ENCODE measurements at places on chromosomes 3 and 15.
A peak's percentile ranks its signal among the peaks of the same experiment; 100 is the strongest.

DNA sequence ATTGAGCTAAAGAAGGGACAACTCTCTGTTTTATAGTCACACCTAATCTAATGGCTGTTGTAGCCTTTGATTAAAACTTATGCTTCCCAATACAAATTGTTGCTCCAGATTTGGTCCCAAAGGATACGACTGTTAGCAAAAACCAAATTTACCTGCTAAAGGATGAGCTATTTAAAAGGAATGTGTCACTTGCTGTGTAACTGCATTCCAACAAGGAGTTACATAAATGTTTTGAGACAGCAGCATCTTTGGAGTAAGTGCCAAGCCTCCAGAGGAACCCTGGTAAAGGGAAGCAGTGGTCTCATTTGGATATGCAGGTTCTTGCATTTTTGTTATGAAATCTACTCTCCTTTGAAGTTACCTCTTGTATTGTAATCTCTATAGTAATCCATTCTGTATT is 233.3 kb downstream of the THSD4 start:
- DNase-seq: no peak
- no peaks in the 10 kb centered on the region for H3K4me1 ChIP-seq
- no peaks in the 10 kb centered on the region for H3K27me3 ChIP-seq
- no peaks in the 10 kb centered on the region for H3K36me3 ChIP-seq
- H3K27ac ChIP-seq: no peak overlapping the region
- no peak overlapping the region for H3K4me3 ChIP-seq

- H3K4me3 ChIP-seq: no peak overlapping the region
- H3K27ac ChIP-seq: no peak overlapping the region
- DNase-seq: no peak
- peaks cover 1% of the 10 kb centered on the region for H3K4me1 ChIP-seq
These were observed 37.8 kb downstream of the MINDY4B start for GRCh38 chr3:150867434-150867833.

- no peaks in the 10 kb centered on the region for H3K36me3 ChIP-seq
- H3K27ac ChIP-seq: no peak overlapping the region
- no peak overlapping the region for H3K4me3 ChIP-seq
- H3K4me1 ChIP-seq: no peaks in the 10 kb centered on the region
These were observed 66.2 kb upstream of the SLC6A1 start for GRCh38 chr3:10926256-10926810.

DNA sequence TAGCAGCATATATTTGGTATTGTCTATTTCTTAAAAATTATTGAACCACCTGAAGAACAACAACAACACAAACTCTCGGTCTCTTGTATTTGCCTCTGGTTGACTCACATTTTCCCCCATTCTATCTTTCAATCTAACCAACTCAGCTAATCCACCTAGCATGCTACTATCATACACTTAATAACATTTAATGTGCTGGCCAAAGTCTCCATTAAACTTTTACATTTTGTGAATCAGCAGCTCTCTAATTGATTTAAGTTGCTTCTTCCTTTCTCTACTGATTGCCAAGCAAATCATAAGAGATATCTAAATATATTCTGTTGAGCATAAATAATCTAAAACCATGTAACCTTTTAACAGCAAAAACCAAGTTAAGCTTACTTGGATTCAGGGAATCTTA is 631.7 kb downstream of the IGSF11 start:
- no peaks in the 10 kb centered on the region for H3K27me3 ChIP-seq
- H3K4me1 ChIP-seq: no peaks in the 10 kb centered on the region
- no peak overlapping the region for H3K4me3 ChIP-seq

DNA sequence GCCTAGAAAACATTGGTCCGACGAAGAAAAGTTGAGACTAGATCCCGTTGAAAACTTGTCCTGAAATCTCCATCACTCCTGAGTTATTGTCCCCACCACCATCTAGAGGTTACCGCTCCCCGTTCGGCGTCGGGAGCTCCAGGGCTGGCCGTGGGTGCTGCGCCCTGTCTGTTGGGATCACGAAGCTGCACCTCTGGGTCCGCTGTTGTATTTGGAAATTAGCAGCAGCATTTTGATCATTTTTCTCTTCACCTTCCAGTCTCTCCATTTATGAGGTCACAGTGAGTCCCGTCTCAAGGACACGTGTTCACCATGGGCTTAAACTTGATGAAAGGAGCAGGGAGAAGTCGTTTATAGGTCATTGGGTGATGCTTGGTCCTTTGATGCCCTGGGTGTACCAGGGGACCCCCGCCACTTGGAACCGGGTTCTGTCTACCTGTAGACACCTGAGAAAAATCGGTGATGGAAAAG is 565 bp downstream of the MANF start:
- peaks cover 22% of the 10 kb centered on the region for H3K4me1 ChIP-seq
- no peak overlapping the region for H3K27ac ChIP-seq
- H3K4me3 ChIP-seq: peak overlapping the region; percentile 98
- peaks cover 24% of the 10 kb centered on the region for H3K36me3 ChIP-seq

Measured in mesenchymal stem cell (in vitro differentiated cells and primary cell).